Stimulated activated CD4-positive, alpha-beta T cell treated with anti-CD3 and anti-CD28 coated beads, Interleukin-2, amount 100 ng/mL, for 24 hours (primary cell): ENCODE measurements at places on chromosomes 6 and 20.
A peak's percentile ranks its signal among the peaks of the same experiment; 100 is the strongest.

- DNase-seq: no peak
These were observed 96.3 kb upstream of the QKI start for GRCh38 chr6:163318071-163318786.

DNA sequence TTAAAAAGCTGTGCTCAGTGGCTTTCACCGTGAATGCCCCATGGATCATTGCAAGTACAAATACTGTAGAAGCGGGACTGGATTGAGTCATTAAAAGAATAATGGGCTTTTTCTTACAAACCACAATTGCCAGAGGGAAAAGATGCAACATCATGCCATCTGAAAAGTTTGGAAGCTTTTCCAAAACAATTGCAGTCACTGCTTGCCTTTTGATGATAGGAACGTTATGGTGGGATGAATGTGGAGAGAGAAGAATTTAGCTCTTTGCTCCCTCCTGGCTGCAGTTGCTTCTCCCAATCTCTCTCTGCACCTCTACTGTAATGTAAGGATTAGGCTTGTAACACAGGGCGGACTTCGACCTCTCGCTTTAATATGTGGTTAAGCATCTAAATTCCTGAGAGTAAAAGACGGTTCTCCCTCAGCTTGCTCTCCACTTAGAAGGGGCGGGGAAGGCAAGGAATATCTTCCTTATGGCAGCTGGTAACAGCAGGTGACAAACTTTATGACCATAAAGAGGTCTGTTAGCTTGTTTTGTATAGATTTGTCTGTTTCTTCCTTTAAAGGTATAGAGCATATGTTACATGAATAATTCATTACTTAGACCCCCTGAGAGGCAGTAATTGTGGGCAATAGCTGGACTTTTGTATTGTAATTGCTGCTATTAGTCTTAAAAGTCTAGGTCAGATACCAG, 376.1 kb downstream of the UTRN start:
- DNase-seq: no peak

DNA sequence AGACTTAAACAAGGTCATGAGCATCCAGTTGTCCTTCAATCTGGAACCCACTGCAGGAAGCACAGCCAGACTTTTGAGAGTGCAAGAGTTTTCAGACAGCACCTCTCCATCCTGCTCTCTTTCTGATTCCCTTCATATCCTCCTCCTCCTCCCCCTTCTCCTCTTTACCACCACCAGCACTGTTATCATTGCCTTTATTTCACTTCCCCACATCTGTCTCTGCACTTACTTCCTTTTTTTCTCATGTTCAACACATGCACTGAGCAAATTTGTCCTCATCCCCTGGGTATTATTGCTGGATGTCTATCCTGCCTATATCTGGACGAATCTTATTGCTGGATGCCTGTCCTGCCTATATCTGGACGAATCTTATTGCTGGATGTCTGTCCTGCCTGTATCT, 554.8 kb downstream of the DHX35 start:
- DNase-seq: no peak

- no peak for DNase-seq
These were observed 4.1 kb downstream of the LINC00237 start for GRCh38 chr20:21101932-21102575.

- no peak for DNase-seq
These were observed 6.2 kb downstream of the RWDD1 start for GRCh38 chr6:116577486-116577885.

GRCh38 chr6:99711925-99712324, 105.3 kb downstream of the PRDM13 start:
- DNase-seq: no peak

DNA sequence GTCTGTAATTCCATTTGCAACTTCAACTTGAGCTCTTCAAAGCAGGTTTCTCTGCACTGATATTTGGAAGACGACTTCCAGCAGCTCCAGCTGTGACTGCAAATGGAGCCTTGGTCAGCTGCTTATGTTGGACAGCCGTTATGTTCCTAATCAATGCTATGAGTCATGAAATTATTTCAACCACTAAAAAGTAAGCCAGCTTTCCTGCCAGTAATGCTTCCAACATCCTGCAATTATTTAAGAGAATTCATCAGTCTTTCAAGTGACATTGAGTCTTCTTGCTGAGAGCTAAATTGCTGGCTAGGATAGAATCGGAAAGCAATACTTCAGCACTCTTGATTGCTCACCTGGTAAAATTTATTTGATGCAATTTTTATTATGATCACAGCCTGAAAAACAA, 375.7 kb downstream of the MMUT start:
- DNase-seq: no peak

DNA sequence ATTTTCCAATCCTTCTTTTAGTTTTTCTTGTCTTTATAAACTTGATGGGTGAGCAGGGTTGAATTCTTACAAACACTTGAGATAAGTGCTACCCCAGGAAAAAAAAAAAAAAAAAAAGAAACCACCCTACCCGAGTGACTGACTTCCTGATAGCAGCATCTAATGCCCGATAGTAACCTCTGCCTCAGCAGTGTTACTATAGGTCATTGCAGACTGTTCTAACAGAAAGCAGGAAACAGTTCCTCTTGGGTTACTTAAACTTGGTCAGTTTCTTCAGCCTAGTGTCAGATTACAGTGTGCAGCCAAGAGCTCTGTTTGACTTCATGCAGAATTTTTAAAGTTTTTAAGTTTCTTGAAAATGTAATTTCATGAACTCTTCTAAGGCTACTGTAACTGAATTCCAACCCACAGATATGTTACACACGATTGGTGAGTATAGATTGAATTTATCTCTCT, 2.1 kb downstream of the MYLIP start:
- no peak for DNase-seq

DNA sequence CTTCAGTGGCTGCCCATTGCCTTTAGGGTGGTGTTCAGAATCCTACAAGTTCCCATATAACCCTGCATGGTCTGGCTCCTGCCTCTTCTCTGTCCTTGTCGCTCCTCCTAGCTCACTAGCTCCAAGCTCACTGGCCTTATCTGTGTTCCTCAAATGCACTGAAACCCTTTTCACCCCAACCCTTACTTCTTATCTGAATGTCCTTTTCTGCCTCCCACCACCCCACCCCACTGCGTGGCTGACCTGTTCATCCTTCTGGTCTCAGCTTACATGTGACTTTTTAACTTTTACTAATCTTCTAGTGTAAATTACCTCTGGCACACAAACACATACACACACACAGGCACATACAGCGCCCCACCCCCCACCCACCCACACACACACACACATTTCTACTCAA, 41.0 kb upstream of the GLP1R start:
- no peak for DNase-seq

DNA sequence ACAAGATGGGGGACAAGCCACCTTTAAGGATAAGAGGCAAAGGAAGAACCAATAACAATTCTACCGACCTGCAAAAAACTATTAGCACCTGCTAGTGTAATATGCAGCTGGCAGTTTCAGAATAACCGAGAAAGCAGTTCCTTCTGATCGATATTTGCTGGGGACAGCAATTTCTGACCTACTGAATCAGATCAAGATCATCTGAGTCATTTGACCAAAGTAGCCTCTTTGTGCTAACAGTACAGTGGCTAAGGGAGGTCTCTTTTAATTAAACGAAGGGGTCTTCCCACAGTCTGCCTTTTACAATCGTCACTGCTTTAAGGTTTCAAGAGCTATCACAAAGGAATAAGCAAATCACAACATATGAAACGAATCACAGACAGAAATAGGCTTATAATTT, 318.9 kb downstream of the BTBD9 start:
- DNase-seq: no peak

- no peak for DNase-seq
These were observed 104.6 kb downstream of the PAX1 start for GRCh38 chr20:21809961-21810523.

GRCh38 chr6:101458826-101459225, 65.3 kb downstream of the GRIK2 start:
- DNase-seq: no peak

DNA sequence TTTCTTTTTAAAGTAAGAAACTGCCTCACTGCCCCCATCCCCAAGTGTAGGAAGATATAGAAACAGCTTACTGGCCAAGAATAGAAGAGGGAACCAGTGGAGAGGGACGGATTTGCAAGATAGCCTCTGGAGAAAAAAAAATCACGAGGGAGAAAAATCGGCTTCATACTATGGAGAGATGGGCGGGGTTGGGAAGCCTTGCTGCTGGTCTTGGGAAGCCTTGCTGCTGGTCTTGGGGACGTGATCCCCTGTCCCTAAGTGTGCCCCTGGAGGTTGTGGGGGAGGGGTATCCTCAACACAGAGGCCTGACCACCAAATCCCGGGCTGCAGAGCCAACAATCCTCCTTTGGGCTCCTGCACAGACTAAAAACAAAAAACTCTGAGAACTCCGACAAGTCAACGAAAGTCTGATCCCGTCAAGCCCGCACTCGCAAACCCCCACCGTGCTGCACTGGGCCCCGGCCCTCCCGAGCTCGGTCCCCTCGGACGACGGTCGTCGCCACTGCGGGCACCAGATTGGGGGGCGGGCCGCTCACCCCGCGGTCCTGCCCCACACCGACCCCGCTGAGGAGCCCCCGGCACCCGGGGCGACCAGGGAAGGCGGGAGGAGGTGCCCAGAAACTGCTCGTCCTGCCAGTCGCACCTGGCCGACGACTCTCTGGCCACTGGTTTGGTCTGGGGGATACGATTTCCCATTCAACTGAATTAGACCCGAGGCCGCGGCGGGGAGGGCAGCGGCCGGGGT, 750 bp downstream of the MAP7 start:
- DNase-seq: no peak

- DNase-seq: peak; percentile 83
These were observed at the start of gene GNAS-AS1 for GRCh38 chr20:58850693-58851174. TSS of gene GNAS-AS1 (minus strand) at chr20:58850902.

DNA sequence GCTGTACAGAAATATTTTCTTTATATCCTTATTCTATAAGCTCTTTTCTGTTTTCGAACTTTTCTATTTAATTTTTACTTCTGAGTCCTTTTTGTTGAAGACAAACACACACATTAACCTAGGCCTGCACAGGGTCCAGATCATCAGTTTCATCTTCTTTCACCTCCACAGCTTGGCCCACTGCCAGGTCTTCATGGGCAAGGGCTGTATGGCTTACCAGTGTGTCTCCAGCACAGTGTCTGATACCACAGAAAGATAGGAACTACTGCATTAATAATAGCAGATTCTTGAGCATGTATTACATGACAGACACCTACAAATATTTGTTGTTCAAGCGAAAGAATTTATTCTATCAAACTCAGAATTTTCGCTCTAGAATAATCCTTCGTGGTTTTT, 24.4 kb downstream of the QKI start:
- DNase-seq: peak; percentile 33

- no peak for DNase-seq
These were observed 526.4 kb downstream of the PRKN start for GRCh38 chr6:162200945-162201690.

DNA sequence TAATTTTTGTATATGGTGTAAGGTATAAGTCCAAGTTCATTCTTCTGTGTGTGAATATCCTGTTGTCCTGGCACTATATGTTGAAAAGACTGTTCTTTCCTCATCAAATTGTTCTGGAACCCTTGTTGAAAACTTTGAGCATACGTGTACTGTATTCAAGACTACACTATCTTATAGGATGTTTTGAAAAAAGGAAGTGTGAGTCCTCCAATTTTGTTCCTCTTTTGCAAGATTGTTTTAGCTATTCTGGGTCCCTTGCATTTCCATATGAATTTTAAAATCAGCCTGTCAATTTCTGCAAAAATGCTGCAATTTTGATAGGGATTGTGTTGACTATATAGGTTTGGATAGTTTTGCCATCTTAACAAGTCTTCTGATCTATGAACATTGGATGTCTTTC, 195.2 kb downstream of the BACH2 start:
- no peak for DNase-seq

GRCh38 chr6:40457261-40457660, 129.9 kb downstream of the LRFN2 start:
- DNase-seq: no peak

- DNase-seq: no peak
These were observed 67.9 kb upstream of the BMP5 start for GRCh38 chr6:55943329-55943728.

DNA sequence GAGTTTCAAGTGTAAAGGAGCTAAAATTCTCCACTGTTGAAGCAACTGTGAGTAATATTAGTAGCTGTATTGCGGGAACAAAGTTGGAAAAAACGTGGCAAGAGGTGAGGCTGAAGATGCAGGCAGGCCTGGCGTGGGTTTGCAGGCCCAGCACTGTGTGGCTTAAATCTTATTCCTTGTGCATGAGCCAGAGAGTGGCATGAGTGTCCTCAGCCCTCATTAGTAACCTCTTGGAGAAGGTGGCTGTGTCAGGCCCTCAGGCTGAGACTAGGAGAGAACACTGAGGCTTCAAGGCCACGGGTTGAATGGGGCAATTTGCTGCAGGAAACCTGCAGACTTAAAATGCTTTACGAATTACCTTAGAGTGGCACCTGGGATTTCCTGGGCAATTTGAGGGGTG, 372.7 kb upstream of the CITED2 start:
- DNase-seq: no peak

DNA sequence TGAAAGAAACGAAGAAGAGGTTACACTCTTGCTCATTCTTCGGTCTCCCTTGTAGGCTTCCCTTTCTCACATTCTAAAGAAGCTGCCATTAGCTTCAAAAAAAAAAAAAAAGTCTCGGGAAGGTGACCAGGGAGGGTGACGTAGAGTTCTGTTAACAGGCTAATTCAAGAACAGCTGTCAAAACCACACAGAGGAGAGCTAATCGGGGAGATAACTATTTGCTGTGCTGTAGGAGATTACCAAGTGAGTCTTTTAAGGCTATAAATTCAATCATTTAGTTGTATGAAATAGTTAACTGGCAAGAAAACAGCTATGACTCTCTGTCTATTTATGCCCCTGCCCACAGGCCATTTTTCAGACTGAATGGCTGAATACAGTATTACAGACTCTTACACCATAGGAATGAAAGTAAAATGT, 256.8 kb downstream of the SYNE1 start:
- DNase-seq: no peak

DNA sequence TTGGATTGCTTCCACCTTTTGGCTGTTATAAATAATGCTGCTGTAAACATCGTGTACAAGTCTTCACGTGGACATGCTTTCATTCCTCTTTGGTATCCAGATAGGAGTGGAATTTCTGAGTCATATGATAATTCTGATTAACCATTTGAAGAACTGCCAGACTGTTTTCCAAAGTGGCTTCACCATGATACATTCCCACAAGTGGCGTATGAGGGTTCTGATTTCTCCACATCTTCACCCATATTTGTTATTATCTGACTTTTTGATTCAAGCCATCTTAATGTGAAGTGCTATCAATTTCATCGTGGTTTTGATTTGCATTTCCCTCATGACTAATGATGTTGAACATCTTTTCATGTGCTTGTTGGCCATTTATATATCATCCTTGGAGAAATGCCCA, 2.9 kb upstream of the SNRPB start:
- no peak for DNase-seq

- no peak for DNase-seq
These were observed 11.7 kb downstream of the SLC35A1 start for GRCh38 chr6:87484491-87484890.

- no peak for DNase-seq
These were observed 243.1 kb downstream of the PKHD1 start for GRCh38 chr6:51844336-51844735.

GRCh38 chr6:34172961-34173775, 27.3 kb upstream of the GRM4 start:
- no peak for DNase-seq
